ENCODE measurements at places on chromosomes 2 and 18.

DNA sequence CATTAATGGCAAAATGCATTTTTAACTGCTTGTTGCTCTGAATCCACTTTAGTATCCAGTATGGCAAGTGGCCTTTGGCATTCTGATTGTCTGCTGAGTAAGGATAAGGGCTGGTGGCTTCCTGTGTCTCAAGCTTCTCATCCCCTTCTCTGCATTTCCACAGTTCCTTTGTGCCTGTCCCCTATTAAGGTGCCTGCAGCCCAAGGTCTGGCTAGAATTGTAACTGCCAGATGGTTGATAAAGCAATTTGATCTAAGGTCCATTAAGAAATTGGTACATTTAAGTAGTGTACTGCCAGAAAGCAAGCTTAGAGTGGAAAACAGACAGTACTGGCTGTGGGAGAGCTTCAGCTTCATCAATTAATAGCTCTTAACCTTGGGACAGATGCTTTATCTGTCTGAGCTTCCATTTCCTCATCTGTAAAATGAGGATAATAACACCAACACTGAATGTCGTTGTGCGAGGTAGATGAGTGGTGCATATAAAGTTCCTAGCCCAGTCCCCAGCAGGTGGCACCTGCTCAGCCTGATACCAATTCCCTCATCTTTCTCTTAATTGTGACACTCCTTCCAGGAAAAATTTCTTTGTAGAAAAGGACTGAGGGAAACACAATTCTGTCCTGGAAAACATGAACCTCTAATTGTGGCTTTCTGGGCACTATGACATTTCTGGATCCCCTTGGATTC, 570.6 kb upstream of the GCFC2 start:
- DNase-seq: no peak

GRCh38 chr2:72919414-72920317, 2.3 kb downstream of the EMX1 start:
- no peak for DNase-seq

GRCh38 chr2:113370478-113371091, 66.9 kb upstream of the ZNG1B start:
- DNase-seq: no peak

GRCh38 chr2:61727746-61728145, 126.1 kb downstream of the FAM161A start:
- DNase-seq: no peak

DNA sequence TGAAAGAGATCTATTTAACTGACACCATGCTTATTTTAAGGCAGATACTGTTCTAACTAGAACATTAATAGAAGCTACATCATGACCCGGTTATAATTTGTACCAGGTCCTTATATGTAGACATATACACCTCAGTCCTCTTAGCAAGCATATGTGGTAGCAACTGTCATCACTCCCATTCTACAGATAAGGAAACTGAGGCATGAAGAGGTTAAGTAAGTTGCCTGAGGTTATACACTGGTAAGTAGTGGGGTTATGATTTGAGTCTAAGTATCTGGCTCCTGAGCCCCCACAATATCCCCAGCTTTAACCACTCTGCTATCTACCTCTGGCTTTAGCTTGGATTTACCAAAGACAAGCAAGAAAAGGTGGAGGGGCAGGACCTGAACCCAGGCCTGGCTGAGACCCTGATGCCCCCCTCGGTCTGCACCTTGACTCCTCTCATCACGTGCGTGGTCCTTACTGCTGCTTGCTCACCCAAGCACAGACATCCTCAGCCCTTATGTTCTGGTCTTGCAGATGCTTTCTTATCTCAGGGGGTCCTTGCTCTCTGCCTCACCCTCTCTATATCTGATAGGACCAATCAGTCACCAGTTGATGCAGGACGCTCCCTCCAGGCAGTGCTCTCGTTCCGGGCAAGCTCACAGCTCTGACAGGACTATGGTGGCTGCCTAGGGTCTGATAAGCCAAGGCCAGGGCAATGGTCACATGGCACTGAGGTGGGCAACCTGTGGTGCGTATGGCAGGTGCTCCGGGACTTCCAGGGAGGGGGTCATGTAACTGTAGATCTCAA, 4.0 kb downstream of the DYSF start:
- DNase-seq: no peak

DNA sequence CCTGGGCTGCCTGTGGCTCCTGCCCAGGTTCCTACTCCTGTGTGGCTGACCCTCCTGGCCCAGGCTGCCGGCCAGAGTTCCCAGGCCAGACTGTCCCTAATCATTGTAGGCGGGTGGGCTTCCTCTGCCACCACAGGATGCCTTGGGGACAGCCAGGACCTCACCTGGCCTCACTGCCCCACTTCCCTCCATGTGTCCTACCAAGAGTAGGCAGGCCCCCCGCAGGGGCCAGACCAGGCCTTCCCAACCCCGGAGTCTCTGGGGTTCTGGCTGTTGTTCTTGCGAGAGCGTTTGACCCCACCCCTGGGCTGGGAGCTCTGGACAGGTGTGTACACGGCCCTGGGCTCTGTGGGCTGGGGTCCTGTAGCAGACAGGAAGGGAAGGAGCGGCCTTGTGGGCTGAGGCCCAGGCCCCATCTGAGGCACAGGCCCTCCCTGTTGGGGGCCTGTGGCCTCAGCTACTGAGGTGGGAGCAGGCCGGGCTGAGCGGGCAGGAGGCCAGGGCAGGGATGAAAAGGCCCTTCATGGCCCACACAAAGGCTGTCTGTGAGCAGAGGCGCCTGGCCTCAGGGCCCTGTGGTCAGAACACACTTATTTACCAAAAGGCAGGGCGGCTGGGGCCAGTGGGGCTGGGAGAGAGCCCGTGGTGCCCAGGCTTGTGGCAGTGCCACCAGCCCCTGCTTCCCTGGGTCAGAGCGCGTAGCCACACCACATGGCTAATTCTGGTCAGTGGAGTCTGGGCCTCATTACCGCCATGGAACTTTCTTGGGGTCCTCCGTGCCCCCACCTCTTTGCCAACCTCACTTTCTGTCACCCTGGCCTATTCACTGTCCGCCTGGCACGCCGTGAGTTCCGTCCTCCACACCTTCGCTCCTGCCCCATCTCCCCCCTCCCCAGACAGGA, 2.0 kb downstream of the SNORC start:
- no peak for DNase-seq

DNA sequence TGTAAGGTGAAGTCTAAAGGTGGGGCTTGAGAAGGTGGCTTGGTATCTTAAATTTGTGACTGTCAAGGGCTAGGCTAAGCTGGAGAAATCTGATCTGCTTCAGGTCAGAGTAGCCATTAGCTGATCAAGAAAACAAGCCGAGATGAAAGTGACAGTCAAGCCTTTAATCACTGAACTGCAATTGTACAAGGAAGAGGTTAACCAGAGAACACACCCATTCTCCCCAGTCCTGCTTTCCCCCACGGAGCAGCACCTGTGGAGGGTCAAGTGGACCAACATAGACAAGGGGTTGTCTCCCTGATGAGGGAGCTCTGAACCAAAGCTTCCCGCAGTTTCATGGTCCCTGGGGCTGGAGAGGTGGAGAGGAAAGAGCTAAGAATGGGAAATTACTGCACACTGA, 901.2 kb downstream of the DCC start:
- no peak for DNase-seq

Data from NCI-H1694 (cell line).